Effector memory CD8-positive, alpha-beta T cell (primary cell): ENCODE measurements at places on chromosomes 1 and 21.

DNA sequence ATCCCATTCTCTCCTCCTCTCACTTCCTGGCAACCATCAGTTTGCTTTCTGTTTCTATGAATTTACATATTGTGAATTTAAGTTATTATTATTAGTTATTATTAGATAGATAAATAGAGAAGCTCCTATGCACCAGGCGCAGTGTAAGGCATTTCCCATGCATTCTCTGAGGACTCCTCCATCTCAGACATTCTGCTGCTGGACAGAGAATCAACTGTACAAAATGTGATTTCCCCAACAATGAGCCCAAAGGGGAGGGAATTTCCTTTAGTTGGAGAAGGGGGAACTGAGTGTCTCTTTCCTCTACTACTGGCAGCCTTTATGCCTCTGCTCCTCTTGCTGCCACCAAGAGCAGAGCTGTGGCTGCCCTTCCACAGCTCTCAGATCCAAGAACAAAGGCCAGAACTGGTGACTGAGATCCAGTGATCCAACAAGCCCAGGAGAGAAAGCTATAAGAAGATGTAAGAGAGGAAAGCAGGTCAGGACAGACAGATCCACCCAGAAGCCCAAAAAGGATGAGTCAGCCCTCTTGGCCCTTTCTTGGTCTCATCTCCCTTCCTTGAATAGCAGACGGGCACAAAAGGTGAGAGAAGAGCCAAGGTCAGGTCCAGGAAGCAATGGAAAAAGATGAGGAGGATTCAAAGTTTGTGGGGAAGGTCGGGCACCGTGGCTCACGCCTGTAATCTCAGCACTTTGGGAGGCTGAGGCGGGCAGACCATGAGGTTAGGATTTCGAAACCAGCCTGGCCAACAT, 3.5 kb upstream of the IVL start:
- no peak for DNase-seq

- no peak for DNase-seq
Measured at GRCh38 chr21:46060596-46061061, 37.3 kb upstream of the COL6A2 start.

- DNase-seq: no peak
Measured at GRCh38 chr1:33237579-33237978, 18.7 kb upstream of the ZNF362 start.

- no peak for DNase-seq
Measured at GRCh38 chr1:92359986-92360385, 61.1 kb downstream of the RPAP2 start.

DNA sequence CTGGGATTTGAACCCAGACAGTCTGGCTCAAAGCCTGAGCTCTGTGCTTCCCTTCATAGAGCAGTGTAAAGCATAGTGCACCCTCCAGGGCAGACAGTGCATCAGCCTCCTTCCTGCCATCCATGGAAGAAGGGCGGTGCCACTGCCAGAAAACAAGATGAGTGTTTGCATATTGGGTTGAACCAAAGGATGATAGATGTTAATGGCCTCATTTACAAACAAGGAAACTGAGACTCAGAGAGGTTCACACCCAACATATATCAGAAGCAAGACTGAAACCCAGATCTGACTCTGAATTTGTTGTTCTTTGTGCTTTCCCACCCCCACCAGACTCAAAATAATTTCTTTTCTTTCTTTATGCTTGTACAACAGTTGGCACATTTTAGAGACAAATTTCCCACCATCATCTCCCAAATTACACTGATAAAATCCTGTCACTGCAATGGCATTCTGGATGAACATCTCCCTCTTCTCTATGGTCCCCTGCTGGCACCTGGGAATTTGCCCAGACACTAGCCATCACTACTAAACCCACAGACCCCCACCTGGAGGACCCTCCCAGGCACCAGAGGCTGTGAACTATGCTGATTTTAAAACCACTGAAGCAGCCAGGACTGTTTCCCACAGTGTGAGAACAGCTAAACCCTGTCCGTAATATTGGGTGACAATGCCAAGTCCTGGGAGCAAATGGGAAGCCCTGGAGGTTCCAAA, 45.4 kb upstream of the MPZL1 start:
- no peak for DNase-seq

GRCh38 chr1:37868466-37868865, 9.1 kb upstream of the MTF1 start:
- no peak for DNase-seq

- DNase-seq: no peak
Measured at GRCh38 chr1:37919277-37919676, 27.6 kb downstream of the INPP5B start.

- DNase-seq: no peak
Measured at GRCh38 chr1:60657926-60658325, 424.4 kb upstream of the NFIA start.

- no peak for DNase-seq
Measured at GRCh38 chr1:27872802-27873551, 633 bp downstream of the THEMIS2 start.

DNA sequence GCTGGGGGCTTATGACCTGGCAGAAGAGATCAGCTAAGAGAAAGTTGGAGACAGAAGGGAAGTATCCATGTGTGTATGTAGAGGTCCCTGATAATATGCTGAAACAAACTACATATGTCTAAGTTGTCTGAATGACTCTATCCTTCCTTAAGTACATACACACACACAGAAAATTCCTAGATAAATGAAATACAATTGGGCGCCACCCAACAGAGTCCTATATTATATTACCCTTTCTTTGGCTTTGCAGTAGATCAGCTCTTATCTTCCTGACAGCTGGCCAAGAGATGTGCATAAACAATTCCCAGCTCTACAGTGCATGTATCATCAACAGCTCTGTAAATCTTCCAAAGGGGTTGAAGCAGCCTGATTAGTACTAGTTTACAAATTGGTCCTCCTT, 40.1 kb downstream of the SORT1 start:
- no peak for DNase-seq
